ENCODE measurements at places on chromosomes 5 and 9.

- no peak for DNase-seq
These were observed 760 bp downstream of the ALDH1B1 start for GRCh38 chr9:38393128-38393796.

GRCh38 chr5:142831009-142831383, 60.8 kb downstream of the ARHGAP26 start:
- no peak for DNase-seq

DNA sequence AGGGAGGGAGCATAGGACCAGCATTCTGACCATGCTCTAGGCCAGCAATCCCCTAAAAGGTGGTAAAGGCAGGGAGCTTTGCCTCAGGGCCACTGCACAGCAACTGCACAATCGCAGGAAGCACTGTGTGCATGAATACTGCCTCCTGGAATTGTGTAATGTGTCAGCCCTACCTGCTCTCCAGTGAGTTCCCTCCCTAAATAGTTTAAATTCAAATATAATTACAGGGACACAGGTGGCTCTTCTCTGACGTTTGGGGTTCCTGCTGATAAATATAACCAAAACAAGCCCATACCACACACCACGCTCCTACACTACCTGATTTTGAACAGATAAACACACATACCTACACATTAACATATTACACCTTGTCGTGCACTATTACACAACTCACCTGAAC, 9.0 kb downstream of the BAG1 start:
- no peak for DNase-seq

GRCh38 chr5:172410662-172411483, 43.5 kb downstream of the SH3PXD2B start:
- no peak for DNase-seq

DNA sequence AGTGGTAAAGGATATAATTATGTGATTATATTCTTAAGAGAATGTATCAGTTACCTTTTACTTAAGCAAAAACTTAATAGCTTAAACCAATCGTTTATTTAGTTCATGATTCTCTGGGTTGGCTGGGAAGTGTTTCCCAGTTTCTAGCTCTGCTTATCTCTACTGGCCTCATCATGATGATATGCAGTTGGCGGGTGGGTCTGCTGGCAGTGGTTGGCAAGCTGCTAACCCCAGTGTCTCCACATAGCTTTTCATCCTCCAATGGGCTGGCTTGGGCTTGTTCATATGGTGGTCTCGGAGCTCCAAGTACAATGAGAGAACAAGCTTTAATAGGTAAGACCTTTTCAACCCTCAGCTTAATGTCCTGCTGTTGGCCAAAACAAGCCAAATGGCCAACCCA, 43.8 kb downstream of the ABLIM3 start:
- no peak for DNase-seq

Measured in T-helper 2 cell (primary cell).